Upper lobe of left lung (tissue), 6 donors: ENCODE measurements at places on chromosomes 1 and 21. TPM values are rescaled to one million over a fixed set of nuclear protein-coding genes. Genes with fewer than 3 reads are reported as not detected.

GRCh38 chr21:44089001-44089911, 17.9 kb upstream of the PWP2 start:
- no peak for DNase-seq
- H3K4me3 ChIP-seq: no peak overlapping the region
- peak overlapping the region; percentile 34 for H3K27ac ChIP-seq
- H3K27me3 ChIP-seq: no peaks in the 10 kb centered on the region
- H3K4me1 ChIP-seq: peaks cover 38% of the 10 kb centered on the region

- no peak for DNase-seq
- no peak overlapping the region for H3K27ac ChIP-seq
- no peak overlapping the region for H3K4me3 ChIP-seq
Measured at GRCh38 chr1:49060766-49061165, 284.1 kb upstream of the BEND5 start.

DNA sequence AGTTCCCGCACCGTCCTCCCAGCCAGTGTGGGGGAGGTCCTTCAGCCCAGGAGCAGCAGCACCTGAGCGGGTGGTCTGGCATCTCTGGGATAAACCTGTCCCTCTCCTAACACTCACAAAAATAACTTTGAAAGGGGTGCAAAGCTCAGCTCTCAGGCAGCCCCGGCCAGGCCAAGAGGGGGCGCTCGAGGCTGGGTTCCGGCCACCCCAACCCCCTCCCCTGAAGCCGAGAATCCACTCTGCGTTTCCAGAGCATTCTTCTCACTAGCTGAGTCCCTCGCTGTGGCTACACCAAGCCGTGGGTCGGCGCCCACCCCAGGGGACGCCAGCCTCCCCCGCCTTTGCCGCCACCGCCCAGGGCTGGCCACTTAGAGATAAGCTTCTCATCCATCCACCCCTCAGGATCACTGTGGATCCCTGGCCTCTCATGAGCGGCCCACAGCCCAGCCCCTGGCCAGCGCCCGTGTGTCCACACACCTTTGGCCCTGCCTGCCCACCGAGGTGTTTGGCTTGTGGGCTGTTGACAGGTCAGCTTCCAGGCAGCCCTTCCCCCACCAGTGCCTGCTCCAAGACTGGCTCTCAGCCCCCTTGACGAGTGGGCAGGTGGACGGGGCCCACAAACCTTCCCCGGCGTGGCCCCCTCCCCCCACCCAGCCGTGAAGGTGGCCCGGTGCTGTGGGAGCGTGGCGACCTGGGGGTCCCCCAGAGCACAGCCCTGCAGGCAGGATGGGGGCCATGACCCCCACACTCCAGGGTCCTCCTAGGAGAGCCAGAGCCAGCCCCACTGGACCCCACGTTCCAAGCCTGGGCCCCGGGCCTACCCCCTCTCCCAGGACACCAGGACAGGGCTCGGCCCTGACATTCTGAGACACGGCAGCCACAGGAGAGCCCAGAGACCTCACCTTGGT, 1.9 kb downstream of the FTCD start:
- H3K36me3 ChIP-seq: no peaks in the 10 kb centered on the region
- DNase-seq: peak; percentile 92

DNA sequence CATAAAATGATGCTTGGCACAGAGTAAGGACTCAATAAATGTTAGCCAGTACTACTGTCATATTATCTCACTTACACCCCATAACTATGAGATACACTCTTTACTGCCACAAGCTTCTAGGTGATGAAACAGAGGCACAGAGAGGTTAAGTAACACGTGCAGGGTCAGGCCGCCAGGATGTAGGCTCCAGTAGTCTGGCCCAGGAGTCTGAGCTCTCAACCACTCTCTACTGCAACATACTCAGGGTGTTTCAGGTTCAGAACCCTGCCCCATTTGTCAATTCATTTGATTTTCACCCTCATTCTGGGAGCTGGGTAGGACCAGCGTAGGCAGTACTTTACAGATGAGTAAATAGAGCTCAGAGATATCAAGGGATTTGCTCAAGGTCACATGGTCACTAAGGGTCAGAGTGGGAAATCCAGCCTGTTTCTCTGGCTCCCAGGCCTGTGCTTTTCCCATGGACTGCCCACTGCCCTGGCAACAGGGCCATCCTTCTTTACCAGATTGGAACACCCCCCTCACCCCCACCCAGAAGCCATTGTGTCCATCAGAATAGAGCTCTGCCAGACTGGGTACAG, 21.2 kb downstream of the IQGAP3 start:
- H3K4me1 ChIP-seq: no peaks in the 10 kb centered on the region
- no peaks in the 10 kb centered on the region for H3K36me3 ChIP-seq
- no peaks in the 10 kb centered on the region for H3K27me3 ChIP-seq
- no peak overlapping the region for H3K27ac ChIP-seq

DNA sequence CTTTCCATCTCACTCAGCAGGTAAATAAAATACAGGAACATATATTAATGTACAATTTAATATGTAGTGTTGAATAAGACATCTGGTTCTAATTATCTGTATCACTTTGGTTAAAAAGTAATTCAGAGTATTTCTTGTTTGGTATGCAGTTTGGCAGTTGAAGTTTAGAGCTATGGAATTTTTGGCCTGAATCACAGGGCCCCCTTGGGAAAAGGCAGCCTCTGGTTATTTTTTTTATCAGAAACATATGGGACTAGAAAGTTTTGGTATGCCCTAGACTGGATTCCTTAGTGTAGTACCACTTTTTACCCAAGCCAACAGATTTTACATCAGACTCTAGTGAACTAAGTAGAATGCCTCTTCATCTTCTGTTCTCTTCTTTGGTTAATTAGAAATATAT, 26.4 kb downstream of the CNST start:
- no peaks in the 10 kb centered on the region for H3K36me3 ChIP-seq
- H3K27me3 ChIP-seq: no peaks in the 10 kb centered on the region
- no peak overlapping the region for H3K27ac ChIP-seq
- H3K4me1 ChIP-seq: peaks cover 8% of the 10 kb centered on the region
- DNase-seq: no peak

- no peaks in the 10 kb centered on the region for H3K27me3 ChIP-seq
- no peaks in the 10 kb centered on the region for H3K36me3 ChIP-seq
- no peaks in the 10 kb centered on the region for H3K4me1 ChIP-seq
Measured at GRCh38 chr1:96525657-96526557, 195.7 kb upstream of the PTBP2 start.

DNA sequence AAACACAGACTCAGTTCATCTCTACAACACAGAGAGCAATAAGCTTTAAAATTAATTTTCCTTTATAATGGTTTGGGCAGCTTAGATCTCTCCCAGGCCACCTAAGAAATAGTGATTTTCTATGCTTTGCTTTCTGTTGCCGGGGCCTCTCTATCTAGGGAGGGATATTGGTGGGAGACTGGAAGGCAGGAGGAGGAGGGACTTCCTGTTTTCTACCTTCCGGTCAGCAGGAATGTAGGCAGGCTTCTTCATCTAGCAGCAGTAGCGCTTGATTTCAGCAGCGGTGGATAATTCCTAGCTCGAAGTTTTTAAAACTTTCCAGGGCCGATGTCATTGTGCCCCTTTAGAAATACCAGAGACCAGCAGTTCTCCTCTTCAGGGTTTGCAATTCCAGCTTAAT, 5.1 kb upstream of the DESI2 start:
- H3K27ac ChIP-seq: no peak overlapping the region
- no peak overlapping the region for H3K4me3 ChIP-seq
- no peaks in the 10 kb centered on the region for H3K27me3 ChIP-seq
- peaks cover 7% of the 10 kb centered on the region for H3K4me1 ChIP-seq
- no peak for DNase-seq
- no peaks in the 10 kb centered on the region for H3K36me3 ChIP-seq

DNA sequence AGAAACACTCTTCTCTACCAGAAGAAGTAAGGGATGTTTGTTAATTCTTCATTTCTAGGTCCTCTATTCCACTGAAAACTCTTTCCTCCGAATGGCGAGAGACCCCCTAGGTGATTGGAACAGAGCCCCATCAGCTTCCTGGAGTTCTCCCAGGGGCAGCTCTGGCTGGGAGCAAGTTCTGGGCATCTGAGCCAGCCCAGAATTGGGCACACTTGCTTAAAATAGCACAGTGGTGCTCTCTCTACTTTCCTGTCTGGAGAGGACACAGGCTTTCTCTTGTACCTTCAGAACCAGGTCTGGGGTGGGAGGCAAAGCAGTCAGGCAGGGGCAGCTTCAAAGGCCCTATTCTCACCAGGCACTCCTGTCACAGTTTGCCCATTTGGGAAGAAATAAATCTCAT, 83.2 kb upstream of the CNTN2 start:
- H3K27ac ChIP-seq: no peak overlapping the region
- H3K27me3 ChIP-seq: no peaks in the 10 kb centered on the region
- no peaks in the 10 kb centered on the region for H3K4me1 ChIP-seq
- DNase-seq: no peak
- no peaks in the 10 kb centered on the region for H3K36me3 ChIP-seq

- H3K36me3 ChIP-seq: no peaks in the 10 kb centered on the region
- H3K4me1 ChIP-seq: no peaks in the 10 kb centered on the region
- H3K27ac ChIP-seq: no peak overlapping the region
- no peak for DNase-seq
- H3K4me3 ChIP-seq: no peak overlapping the region
Measured at GRCh38 chr1:89927049-89927448, 67.9 kb upstream of the ZNF326 start.

DNA sequence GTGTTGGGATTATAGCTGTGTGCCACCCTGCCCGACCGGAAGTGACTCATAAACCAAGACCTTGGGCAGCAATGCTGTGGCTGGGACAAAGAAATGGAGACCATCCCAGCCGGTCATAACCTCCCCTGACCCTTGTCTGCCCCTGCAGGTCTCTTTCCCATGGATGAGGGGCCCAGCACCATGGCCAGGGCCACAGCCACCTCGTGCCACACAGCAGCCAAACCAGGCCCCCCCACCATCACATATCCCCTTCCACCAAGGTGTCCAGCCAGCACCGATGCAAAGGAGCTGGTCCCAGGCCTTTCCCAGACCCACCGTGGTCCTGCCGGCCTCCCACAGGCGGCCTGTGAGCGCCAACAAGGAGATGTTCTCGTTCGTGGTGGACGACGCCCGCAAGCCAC, 42.2 kb downstream of the FHAD1 start:
- H3K36me3 ChIP-seq: no peaks in the 10 kb centered on the region
- DNase-seq: no peak
- H3K27ac ChIP-seq: no peak overlapping the region
- H3K4me1 ChIP-seq: no peaks in the 10 kb centered on the region

DNA sequence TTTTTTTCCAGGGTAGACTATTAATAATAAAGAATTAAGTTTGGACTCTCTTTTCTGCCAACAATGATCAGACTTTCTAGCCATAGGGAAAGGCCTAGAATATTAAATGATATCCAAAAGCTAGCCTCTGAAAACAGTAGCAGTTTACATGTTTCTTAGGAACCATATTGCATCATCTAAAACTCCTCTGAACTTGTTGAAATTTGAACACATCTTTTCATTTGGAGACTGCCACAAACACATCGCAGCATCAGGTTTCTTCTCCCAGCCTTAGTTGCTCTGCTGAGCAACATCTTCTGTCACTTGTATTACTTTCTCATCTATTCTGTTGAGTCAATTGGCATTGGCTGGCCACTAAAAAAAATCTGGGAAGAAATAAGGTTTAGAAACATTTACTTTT, 63.2 kb upstream of the GNG4 start:
- H3K4me3 ChIP-seq: no peak overlapping the region
- H3K36me3 ChIP-seq: peaks cover 76% of the 10 kb centered on the region
- no peak for DNase-seq
- no peaks in the 10 kb centered on the region for H3K27me3 ChIP-seq

GRCh38 chr21:27532076-27532475, 565.2 kb upstream of the ADAMTS5 start:
- no peaks in the 10 kb centered on the region for H3K36me3 ChIP-seq
- no peaks in the 10 kb centered on the region for H3K4me1 ChIP-seq
- H3K4me3 ChIP-seq: no peak overlapping the region
- no peaks in the 10 kb centered on the region for H3K27me3 ChIP-seq

DNA sequence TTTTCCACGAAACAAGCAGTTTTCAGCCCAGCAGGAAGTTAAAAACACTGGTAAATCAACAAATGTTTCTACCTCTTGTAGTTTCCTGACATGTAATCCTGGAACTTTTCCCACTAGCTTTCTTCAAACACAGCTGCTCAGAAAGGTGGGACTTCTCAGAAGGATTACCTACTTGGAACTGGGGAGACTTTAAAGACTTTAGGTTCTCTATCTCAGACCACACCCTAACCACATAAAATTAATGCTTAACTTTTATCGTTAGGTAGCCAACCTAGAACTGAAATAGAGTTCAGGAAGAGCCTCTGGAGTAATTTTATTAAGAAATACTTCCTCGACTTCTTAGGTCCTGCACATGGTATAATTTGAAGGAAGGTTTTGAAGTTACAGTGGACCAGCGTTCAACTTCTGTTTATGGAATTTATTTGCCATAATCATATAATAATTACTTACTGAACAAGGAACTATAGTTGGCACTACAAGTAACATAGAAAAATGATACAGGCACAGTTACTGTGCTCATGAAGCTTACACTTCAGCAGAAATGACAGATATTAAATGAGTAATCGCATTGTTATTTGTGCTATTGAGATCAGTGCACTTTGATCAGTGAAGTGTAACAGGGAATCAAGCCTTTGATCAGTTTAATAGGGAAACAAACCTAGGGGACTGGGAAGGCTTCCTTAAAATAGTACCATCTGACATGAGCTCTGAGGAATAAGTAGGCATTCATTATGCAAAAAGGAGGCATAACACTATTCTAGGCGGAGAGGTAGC, at the start of gene BCL2L15:
TSS of gene BCL2L15 (minus strand) at position 180 of the 774 bp plus-strand sequence. CDS start 206 bp downstream, outside the sequence.
- DNase-seq: no peak
- no peaks in the 10 kb centered on the region for H3K27me3 ChIP-seq
- no peaks in the 10 kb centered on the region for H3K4me1 ChIP-seq

DNA sequence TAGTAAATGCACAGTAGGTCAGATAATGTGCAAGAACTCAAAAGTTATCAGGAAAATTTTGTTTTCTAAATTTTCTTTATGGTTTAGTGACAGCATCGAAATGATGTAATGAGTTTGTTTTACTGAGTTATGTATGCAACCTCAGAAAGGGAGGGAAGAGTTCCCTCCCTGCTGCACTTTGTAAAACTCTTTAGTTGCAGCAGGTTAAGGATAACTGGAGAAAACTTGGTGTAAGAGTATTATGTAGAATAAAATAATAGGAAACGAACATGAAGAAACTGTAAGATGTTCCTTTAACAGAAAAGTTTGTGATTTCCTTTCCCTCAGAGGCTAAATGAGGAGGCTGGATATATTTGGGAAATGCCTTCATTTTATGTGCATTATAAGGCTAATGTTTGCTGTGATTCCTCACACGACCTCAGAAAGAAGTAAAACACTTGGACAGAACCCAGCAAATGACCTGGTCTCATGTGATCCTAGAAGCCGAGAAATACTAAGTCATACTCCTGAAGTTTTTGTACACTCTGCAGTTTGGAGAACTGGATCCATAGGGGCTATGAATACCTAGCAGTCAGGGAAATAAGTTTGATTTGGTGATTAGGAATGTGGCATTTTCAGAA, 35.4 kb downstream of the ADGRL2 start:
- no peak overlapping the region for H3K4me3 ChIP-seq
- no peak for DNase-seq
- H3K4me1 ChIP-seq: peaks cover 14% of the 10 kb centered on the region
- H3K27me3 ChIP-seq: no peaks in the 10 kb centered on the region
- H3K36me3 ChIP-seq: no peaks in the 10 kb centered on the region

CFAP141 gene
- total RNA-seq: not detected

NR5A2 gene
- 5.8 TPM for total RNA-seq

LCE6A gene
- total RNA-seq: not detected

SPRR4 gene
- not detected for total RNA-seq

AK5 gene
- total RNA-seq: not detected

AADACL3 gene
- total RNA-seq: not detected
